ENCODE measurements at places on chromosomes 5 and 9.

GRCh38 chr5:144072518-144072927 lies 97.9 kb downstream of the YIPF5 start:
- no peak for DNase-seq

- DNase-seq, result no peak
These were observed 20.9 kb upstream of the SYNPO start for GRCh38 chr5:150619359-150620230.

DNA sequence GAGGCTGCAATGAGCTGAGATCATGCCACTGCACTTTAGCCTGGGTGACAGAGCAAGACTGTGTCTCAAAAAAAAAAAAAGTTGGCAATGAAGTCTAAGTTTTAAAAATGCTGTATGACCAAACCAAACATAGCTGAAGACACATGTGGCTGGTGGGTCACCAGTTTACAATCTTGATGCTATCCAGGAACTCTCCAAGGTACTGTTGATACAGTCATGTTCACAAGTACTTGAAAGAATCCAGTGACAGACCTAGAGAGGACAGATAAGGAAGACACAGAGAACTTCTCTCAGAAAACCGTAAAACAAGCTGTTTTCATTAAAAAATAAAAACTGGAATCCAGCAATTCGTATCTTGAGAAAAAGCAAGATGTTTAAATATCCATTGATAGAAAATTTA lies 95.7 kb downstream of the ACTBL2 start:
- DNase-seq, result no peak

DNA sequence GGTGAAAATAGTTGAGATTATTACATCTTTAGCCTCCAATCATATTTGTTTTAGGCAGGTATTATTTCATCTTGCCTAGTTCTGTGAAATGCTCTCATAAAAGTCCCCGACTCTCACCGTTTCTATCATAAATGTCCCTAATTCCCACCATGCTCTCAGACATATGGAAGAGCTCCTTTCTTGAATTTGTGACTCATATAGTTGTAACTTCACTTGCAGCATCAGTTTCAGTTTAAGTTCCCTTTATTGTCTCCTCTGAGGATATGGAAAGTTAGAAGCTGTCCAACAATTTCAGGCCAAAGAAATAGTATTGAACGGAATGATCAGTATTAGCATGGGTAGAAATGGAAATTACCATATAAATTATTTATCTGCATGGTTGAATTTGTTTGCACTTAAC lies 187.5 kb upstream of the NR4A3 start:
- DNase-seq, result no peak

DNA sequence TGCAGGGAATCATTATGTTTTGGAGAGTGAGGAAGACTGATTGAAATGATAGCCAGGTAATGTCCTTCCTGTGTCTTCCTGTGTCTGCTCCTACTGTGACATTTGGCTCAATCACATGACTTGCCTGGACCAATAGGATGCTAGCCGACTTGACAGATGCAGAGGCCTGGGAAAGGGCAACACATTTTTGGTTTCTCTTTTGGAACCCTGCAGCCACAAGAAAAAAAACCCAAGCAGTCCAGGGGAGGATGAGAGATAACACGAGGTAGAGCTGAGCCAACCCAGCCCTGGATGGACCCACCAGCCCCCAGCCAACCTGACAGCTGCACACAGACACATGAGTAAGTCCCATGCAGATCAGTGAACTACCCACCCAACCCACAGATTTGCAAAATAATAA lies 256.1 kb upstream of the SMARCA2 start:
- DNase-seq, result no peak

DNA sequence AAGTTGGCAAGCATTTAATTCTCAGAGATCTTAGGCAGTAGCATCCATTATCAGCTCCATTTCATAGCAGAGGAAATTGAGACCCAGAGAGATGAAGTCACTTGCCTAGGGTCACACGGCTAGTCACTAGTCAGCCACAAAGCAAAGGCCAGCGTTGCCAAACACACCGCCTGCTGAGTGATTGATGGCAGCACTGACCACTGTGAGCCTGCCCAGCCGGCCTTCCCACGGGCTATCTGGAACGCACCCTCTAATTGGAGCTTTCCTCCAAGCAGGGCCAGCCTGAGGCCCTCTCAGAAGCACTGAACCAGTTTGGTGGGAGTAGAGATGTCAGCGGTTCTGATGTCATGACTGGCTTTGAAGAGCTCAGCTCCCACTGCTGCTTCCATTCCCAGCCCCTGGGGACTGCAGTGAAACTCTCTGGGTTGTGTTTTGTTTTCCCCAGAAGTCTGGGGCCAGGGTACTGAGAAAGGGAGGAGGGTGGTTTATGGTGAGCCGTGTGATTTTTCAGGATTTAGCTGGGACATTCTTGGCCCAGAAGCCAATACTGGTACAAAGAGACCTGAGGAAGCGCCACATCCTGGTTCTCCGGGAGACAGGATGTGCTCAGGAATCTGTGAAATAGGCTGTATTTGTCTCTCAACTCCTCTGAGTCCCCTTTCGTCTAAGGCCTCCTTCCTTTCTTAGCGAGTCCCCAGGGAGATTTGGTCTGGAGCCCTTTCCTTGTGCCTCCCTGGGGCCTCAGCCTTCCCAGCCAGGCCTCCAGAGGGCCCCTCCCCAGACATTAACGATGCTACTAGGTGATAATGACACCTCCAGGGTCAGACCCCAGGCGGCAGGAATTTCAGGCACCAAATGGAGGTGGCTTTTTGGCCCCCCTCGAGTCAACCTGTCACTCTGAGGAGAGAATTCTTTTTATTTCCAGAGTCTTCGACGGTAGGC lies 44.5 kb downstream of the SPRY4 start:
- DNase-seq, result peak; percentile 51

GRCh38 chr9:3828495-3828894 lies 302.7 kb upstream of the RFX3 start:
- no peak for DNase-seq

DNA sequence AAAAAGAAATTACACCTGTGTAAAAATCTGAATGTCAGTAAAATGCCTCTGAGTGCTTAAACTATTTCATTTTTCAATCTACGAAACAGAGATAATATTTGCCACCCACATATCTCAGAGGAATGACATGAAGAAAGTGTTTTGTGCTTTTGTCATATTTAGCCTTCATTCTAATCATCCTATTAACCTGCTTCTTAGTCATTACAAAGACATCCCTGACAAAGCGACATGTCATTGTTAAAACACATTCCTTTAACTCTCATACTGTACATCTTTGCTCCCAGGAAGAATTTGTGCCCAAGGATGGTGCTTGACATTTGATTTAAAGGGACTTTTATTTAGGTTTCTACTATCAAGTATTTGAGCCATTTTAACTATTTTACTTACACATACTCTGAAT lies 275.9 kb downstream of the DMRTA1 start:
- DNase-seq, result no peak

GRCh38 chr5:82487131-82487530 lies 209.0 kb upstream of the RPS23 start:
- no peak for DNase-seq

DNA sequence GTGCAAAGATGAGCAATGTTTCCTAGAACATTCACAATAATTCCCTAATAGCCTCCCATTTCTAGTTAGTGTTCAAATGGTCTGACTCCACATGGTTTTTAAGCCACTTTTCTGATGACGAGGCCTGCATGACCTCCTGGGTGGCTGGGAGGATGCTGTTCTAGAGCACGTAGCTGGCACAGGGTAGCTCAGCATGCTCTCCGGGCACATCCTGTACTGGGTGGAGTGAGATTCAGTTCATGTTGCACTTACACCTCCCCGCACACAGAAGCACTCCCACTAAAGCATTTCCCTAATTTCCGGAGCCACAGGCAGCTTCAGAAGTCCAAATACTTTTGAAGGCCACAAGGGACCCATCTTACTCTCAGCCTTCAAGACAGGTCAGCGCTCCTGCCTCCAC lies 159.8 kb upstream of the LHFPL2 start:
- no peak for DNase-seq

DNA sequence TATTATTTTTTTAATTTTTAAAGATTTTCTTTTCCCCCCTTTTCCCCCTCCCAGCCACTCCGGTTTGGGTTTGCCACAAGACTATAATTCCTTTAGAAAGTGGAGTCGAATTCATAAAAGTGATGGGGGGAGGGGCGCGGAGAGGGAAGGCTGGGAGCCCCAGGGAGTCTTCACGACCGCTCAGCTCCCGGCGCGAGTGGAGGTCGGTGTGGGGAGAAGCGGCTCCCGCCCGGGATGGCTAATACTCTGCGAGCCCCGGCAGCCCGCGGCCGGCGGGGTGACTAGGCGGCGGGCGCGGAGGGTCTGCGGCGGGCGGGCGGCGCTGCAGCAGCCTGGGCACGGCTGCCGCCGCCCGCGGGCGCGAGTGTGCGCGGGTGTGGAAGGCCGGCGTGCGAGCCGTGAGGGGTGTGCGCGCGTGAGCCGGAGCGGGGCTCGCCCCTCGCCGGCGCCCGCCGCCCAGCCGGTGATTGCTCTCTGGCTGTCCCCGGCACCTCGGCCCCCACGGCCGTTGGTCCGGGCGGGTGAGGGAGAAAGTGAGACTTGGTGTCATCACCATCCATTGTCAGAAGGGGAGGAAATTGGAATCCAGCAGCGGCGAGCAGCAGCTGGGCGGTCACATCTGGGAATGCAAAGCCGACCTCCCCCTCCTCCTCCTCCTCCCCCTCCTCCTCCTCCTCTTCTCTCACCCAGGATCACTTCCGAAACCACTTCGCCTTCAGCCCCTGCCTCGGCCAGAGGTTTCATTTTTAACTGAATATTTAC lies at the start of gene PARP8:
TSS of gene PARP8 (plus strand) at position 377 of the 762 bp plus-strand sequence. CDS start 459 bp downstream, outside the sequence.
- DNase-seq, result peak; percentile 71

DNA sequence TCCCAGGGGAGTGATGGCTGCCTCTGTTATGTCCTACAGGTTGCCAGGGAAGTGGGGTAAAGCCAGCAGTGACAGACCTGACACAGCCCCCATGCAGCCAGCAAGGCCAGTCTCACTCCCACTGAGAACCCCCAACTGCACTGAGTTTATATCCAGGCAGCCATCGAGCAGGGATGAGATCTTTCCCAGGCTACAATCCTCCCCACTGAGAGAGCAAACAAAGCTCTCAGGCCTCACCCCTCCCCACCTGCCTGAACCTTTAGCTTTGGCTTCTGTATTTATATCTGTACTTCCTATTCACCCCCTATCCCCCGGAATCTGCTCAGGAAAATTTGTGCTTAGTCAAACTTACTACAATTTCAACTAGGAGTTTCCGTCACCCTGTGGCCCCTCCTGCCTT lies 284.1 kb downstream of the FAM170A start:
- no peak for DNase-seq

DNA sequence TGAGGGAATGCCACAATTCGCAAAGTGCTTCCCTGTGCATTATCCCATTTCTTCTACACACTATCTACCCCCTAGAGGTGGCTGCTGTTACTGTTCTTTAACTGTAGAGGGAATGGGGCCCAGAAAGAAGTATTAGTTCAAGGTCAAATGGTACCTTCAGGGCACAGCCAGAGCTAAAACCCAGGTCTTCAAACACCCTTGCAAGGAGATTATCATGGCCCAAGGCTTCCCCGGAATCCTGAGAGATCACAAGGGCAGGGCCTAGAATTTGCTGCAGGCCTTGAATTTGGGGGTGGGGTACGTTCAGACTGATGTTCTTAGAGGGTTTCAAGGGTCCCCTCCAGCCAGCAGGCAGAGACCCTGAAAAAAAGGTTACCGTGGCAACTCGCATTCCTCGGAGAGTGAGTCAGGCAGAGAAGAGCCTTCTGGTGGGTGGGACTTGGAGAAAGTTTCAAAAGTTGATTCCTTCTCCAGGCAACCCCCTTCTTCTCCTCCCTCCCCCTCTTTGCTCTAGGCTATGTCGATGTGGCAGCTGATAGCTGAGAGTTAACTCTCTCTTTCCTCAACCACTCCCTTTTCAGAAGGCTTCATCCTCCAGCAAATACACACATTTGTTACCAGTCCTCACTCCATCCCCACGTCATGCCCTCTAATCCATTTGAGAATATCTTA lies 1.9 kb downstream of the SPARC start:
- peak; percentile 95 for DNase-seq

- DNase-seq, result no peak
These were observed 5.1 kb upstream of the C5orf46 start for GRCh38 chr5:147911427-147911826.

GRCh38 chr5:137205231-137206027 lies 293.7 kb downstream of the SPOCK1 start:
- no peak for DNase-seq

DNA sequence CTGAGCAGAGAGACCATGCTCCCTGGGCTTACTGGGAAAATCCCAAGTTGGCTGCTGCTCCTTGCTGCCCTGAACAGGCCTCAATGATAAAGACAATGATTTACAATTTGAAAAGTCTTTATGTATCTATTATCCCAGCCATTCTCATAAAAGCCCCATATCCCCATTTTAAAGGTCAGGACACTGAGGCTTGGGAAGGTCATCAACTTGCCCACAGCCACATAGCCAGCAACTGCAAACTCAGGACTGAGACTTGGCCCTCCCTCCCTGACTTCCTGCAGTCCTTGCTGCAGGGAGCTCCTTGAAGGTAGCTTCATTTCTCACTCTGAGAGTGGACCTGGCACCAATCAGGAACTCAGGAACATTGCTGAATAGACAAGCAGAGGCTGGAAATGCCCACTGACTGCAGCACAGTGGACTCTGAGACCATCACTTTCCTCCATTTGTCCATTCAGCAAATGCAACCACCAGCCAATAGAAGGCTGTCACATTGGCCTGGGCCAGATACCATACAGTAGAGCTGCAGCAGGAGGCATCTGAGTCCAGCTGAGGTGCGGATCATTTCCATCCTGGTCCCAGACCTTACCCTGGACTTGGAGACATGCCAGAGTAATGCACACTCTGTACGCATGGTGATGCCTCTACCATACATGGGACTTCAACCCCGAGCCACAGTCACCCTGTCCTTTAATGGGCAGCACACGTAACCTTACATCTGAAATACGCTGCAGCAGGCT lies 18.3 kb downstream of the TNIP1 start:
- no peak for DNase-seq

GRCh38 chr9:104748359-104749031 lies 1.0 kb downstream of the NIPSNAP3A start:
- DNase-seq, result no peak

DNA sequence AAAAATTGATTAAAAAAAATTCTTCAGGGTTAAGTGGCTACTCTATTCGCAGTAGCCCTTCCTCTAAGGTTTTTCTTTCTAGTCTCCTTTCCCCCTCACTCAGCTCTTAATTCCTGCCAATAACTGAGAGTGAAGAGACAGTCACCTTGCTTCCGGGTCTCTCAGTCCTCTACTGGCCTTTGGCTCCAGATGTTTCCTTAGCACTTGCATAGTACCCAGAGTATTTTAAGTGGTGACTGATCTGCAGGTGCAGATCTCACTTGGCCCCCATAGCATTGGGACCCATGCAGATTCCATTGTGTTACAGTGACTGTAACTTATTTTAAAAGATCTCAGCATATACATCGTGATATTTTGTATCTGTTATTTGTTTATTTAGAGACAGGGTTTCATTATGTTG lies 66.2 kb downstream of the GCNT1 start:
- no peak for DNase-seq

- DNase-seq, result no peak
These were observed 477.0 kb downstream of the CCDC171 start for GRCh38 chr9:16029796-16030363.
